ENCODE measurements at places on chromosomes 3 and 15.
A peak's percentile ranks its signal among the peaks of the same experiment; 100 is the strongest.

DNA sequence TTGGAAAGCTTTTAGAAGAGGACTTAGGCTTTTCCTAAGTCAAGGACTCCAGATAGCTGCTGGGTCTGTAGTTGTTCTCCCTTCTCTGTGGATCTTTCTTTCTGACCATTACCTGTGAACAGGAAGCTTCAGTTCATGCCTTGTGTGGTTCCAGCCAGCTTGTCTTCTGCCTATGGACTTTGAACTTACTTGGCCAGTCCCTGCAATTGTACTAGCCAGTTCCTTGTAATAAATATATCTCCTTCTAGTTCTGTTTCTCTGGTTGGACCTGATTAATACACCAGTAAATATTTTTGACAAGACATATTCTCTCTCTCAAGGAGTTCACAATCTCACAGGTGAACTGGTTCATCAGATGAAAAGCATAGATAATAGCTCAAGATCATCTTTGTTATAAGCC, 341.3 kb upstream of the DPPA4 start:
- no peak for DNase-seq

GRCh38 chr3:62134061-62134496, 239.3 kb downstream of the FEZF2 start:
- DNase-seq = peak; percentile 70

- no peak for DNase-seq
Measured at GRCh38 chr3:159371961-159372360, 570.1 kb downstream of the MFSD1 start.

DNA sequence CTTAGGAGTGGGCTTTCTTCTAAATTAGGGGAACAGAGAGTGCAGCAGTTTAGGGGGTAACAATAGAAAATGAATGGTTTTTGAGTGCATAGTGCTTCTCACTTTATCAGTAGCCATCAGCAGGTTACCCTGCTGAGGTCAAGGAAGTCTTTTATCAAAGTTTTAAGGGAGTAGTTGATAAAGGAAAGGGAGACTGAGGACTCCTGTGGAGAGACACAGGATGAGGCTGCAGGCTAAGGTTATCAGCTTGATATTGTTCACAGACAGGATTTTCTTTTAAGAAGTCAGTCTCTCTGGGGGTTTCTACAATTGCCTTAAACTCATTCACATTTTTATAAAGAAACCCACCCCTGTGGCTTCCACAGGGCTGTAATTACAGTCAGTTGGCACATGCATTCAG, 205.0 kb downstream of the AGBL1 start:
- DNase-seq = no peak

GRCh38 chr3:4981294-4981664, 2.0 kb downstream of the BHLHE40 start:
- DNase-seq = no peak

- no peak for DNase-seq
Measured at GRCh38 chr3:122928396-122929187, 99.0 kb downstream of the SEMA5B start.

DNA sequence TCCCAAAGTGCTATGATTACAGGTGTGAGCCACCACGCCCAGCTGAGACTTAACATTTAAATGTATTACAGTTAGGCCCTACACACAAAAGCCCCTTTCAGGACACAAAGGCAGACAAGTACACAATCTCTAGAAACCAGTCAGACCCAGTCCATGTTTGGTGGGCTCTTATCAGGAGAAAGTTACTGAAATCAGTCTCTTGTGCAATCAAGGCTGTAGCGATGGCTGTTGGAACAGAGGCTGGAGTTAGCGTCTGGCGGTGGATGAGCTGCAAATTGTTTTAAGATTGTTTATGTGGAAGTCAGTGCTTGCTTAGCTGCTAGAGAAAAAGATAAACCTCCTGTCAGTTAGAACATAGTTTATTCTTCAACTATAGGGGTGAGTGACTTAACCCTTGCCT, 89.5 kb upstream of the SNRPN start:
- DNase-seq = no peak

- no peak for DNase-seq
Measured at GRCh38 chr15:29970402-29970695, 112.4 kb upstream of the GOLGA8J start.

DNA sequence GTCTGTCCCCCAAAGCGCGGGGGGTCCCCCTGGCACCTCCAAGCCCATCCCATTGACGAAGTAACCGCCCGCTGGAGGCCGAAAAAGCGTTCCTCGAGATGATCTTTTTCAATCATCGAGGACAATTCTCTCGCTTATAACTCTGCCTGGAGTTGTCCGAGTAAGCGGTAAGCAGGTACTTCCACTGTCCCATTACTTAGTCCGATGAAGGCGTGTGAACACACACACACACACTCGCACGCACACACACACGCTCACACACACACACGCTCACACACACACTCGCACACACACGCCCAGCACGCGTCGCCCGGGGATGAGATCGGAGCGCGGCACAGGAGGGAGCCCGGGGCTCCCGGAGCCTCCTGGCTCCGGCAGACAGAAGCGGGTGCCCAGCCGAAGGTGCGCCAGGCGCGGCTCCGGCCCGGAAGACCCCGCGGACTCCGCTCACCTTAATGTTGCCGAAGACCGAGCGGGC, 430 bp downstream of the SLCO2A1 start:
- DNase-seq = peak; percentile 44

DNA sequence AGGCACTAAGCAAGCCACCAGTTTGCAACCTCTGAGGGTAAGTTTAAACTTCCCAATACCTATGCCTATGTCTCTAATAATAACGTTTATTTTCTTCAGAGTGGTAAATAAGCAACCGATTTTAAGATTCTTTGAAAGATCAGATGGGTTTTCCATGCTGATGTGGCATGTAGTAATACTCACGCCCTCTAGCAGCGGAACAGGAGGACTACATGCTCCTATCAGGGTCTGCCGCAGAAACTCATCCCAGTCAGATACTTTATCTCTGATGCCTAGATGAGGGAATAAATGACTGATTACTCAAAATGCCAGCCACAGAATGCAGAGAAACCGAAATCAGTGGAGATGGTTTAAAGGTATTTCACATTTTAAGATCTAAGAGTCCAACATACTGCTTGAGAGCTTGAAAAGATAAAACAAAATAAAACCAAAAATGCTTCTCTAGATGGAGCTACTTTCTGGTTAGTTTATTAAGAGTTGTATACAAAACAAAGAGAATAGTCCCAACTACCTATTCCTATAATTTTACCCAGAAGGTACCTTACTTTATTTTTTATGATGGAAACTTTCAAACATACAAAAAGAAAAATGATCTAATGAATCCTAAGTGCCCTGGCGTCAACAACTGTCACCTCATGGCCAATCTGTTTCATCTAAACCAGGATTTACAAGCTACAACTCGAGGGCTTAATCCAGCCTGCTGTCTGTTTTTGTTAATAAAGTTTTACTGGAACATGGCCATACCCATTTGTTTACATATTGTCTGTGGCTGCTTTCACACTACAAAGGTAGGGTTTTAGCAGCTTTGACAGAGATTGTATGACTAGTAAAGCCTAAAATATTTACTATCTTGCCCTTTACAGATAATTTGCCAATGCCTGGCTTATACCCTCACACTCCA, 37.5 kb upstream of the STIMATE start:
- peak; percentile 42 for DNase-seq

DNA sequence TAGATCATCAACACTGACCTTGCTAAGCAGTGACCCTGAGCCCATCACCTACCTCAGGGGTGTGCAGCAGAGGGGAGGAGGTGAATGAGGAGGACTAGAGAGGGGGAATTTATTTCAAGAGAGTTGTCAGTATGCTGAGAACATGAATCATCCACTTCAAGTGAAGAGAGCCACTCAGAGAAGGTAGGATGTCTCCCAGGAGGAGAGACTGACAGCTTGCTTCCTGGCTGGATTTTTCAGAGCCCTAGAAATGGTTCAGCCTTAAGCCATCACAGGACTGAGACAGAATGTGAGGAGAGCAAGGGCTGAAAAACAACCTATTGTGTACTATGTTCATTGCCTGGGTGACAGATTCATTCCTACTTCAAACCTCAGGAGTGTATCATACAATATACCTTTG, 34.8 kb downstream of the CCNL1 start:
- DNase-seq = no peak

GRCh38 chr3:42655980-42656679, 2.6 kb downstream of the ZBTB47 start:
- peak; percentile 18 for DNase-seq

DNA sequence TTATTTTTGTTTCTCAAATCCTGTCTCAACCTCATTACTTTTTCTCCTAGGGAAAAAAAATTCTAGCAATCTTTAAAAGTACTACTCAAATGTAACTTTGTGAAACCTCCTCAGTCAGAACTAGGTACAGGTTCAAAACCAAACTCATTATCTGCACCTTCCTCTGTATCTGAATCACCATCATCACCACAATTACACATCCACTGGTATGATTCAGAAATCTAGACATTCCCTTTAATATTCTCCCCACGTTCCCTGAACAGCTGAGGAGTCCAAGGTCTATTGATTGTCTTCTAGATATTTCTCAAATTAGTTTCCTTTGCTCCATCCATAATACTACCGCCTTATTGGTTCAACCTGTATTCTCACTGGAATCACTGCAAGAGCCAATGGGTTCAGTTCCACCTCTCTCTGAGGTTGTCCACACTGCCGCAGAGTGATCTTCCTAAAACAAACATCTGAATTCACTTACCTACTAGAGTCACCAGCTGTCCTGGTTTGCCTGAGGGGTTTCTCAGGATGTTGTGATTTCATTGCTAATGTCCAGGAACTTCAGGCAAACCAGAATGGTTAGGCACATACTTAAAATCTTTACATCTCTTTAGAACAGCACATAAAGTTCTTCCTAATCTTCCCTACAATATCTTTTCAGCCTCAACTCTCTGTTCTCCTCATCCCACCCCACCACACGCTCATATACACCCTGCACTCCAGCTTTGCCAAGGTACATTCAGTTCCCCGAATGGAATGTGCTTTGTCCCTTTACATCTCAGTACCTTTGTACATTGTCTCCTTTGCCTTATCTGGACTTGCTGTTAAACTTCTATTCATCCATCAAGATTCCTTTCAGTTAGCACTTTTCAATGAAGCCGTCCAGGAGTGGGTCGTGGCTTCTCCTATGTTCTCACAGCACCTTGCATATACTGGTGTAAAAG, 24.2 kb downstream of the ATP13A4 start:
- no peak for DNase-seq

DNA sequence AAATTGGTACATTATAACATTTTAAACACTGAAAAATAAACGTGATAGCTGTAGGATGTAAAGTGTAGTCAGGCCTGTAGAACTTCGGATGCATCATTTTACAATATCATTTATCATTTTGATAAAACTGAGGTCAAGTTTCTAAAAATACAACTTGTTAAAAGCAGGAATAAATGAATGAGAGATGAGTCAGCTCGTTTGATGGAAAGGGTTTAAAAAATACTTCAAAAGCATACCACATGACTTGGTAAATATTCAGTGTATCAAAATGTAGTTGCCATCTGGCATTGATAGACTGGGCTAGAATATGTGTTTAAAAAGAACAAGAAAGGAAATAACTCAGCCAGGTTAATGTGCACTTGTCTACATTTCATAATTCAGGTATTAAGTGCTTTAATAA, 357.0 kb downstream of the TIGIT start:
- DNase-seq = no peak

DNA sequence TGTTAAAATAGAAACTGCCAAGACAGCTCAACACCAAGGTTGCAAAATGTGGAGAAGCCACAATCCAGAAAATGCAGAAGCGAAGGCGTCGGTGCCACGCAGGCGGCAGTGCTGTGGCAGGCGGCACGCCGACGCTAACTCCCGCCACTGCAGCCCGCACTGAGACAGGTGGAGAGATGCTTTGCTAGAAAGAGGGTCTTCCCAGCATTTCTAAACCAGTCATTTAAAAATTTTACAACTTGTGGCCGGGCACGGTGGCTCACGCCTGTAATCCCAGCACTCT, 23.2 kb downstream of the CYFIP1 start:
- DNase-seq = no peak

DNA sequence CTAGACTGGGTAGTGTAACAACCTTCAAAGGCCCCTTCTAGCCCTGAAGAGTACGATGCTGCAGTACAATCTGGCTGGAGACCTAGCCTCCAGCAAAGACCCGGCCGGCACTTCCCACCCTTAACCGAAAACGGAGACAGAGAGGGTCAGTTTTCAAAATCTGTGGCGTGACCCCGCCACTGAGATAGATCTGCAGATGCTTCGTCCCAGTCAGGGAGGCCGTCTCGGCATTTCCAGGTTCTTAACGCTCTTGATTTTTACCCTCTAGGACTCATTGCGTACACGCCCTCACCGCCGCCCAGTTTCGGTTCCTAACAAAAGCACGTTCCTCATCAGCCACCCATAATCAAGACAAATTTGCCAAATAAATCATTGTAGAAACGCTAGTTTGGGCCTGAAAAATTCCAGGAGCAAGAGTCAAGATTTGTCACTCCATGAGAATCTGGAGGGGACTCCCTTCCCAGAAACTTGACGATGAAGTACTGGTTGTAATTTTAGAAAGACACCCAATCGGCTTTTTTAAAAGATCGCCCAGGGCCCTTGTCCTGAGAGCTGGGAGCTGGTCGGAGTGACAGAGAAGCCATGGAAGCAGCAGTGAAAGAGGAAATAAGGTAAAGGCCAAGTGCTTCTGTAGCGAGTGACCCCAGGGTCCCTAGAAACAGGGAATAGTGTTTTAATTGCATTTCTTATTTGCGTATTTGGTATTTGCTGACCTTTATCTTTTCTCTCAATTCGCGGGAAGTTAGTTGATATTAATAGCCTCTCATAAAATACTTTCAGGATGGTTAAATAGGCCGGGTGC, 868 bp upstream of the TMEM87A start:
- peak; percentile 64 for DNase-seq

GRCh38 chr3:33041909-33042308, 55.0 kb downstream of the GLB1 start:
- no peak for DNase-seq

DNA sequence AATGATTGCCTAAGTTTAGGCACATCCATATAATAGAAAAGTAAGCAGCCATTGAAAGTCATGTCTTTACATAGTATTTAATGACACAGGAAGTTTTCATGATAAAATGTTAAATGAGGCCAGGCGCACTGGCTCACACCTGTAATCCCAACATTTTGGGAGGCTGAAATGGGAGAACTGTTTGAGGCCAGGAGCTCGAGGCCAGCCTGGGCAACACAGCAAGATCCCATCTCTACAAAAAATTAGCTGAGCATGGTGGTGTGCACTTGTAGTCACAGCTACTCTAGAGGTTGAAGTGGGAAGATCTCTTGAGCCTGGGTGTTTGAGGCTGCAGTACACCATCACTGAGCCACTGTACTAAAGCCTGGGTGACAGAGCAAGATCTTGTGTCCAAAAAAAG, 59.4 kb downstream of the SETMAR start:
- DNase-seq = no peak

DNA sequence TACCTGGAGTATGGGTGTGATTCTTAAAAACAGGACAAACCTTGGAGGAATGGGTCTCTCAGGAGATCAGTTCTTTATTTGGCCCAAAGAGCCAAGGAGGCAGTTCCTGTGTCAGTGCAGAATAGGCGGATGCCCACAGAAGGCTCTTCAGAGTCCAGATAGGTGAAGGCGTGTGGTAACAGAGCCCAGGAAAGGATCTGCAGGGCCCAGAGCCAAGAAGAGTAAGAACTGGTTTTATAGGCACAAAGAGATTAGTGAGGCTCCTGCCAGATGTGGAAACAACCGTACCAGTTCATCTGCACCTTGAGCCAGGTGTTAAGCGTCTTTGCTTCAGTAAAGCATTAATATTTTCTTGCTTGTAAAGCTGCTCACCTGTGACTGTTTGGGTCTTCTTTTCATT, 140.1 kb upstream of the BFSP2 start:
- DNase-seq = no peak

GRCh38 chr3:140316466-140316865, 361.4 kb upstream of the TRIM42 start:
- no peak for DNase-seq

GRCh38 chr3:110618512-110619226, 452.9 kb upstream of the NECTIN3 start:
- DNase-seq = no peak

All from right hindlimb (tissue), 1 donor.